ENCODE measurements at places on chromosomes 16 and 17. TPM values are rescaled to one million over a fixed set of nuclear protein-coding genes. Genes with fewer than 3 reads are reported as not detected.

GRCh38 chr16:61581417-61582046 is 454.7 kb downstream of the CDH8 start:
- no peak for DNase-seq

DNA sequence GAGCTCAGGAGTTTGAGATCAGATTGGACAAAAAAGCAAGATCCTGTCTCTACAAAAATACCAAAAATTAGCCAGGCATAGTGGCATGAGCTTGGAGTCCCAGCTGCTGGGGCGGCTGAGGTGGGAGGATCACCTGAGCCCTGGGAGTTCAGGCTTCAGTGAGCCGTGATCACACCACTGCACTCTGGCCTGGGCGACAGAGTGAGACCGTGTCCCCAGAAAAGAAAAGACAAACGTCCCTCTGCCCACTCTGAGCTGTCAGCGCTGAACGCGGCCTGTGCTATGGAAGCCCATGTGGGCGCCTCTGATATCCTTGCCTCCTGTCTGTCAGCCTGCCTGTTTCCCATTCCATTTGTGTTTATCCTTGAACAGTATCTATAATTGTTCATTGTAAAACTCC is 50.7 kb downstream of the FOXK2 start:
- DNase-seq: no peak

- no peak for DNase-seq
Measured at GRCh38 chr16:50709061-50709684, 15.8 kb downstream of the NOD2 start.

GRCh38 chr16:3131755-3132377 is 3.0 kb upstream of the ZNF213 start:
- DNase-seq: peak; percentile 55

- DNase-seq: no peak
Measured at GRCh38 chr17:74390680-74391653, 23.7 kb downstream of the GPR142 start.

GRCh38 chr17:29565643-29566472 is 979 bp downstream of the ABHD15 start:
- no peak for DNase-seq

SLC47A1 gene
- total RNA-seq: 0.27 TPM

TNFSF13 gene
- total RNA-seq: 1.4 TPM

SLC38A7 gene
- 17.3 TPM for total RNA-seq
